ENCODE measurements at places on chromosomes 11 and 22.
A peak's percentile ranks its signal among the peaks of the same experiment; 100 is the strongest.

GRCh38 chr11:77418971-77419597 lies 54.8 kb downstream of the PAK1 start:
- no peak for DNase-seq

GRCh38 chr11:132718711-132719671 lies 813.3 kb downstream of the OPCML start:
- DNase-seq = no peak

GRCh38 chr11:57641011-57641807 lies 8.5 kb downstream of the YPEL4 start:
- no peak for DNase-seq

DNA sequence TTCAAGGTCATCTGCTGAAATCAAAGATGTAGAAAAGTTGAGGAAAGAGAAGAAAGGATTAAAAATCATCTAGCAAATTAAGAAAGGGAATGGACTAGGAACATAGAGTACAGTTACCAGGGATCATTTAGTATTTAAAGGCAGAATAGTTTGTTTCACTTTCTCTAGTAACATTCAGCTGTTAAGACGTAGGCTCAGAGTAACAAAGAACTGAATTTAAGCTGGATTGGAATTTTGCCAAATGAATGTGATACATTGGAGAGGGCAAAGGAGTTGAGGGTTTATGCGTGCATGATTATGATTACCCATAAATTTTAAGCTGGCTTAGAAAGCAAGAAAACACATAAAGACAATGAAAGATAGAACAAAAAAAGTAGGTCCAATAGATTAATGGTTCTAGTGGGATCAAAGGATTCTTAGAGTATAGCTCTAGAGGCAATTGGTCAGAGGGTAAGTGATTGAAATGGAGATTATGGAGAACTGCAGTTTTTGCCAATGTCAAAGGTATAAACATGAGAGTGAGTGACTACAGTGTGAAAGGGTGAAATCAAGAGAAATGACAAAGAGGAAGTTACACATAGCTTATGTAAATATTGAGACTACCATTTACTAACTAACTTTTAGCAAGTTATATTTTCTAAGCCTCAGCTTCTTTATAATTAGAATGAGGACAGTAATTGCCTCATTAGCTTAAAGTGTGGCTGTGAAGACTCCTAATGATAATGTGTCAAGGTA lies 190.0 kb downstream of the GRIA4 start:
- DNase-seq = no peak

DNA sequence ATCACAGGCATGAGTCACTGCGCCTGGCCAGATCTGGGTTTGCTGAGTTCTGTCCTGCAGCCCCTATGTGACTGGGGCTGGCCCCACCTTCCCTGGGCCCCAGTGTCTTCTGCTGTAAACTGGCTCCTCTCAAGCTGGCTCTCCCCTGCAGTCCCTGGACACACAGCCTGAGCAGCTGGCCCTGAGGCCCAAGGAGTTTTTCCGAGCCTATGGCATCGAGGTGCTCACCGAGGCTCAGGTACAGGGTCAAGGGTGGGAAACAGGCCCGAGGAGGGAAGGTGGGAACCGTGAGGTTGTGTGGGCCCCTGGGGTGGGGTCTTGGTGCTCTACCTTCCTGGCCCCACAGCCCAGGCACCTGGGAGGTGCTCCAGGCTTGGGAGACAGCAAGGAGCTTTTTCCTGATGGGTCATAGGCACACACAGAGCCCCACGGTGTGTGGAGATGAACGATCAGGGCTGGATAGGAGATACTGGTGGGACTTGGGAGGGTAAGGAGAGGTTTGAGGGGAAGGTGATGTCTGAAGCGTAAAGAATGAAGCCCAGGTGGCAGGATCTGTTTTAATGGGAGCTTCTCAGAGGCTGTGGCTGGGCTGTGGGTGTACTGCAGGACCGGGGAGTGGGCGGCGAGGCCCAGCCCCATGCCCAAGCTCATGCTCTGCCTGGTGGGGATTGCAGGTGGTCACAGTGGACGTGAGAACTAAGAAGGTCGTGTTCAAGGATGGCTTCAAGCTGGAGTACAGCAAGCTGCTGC lies 6.4 kb upstream of the LZTR1 start:
- no peak for DNase-seq

DNA sequence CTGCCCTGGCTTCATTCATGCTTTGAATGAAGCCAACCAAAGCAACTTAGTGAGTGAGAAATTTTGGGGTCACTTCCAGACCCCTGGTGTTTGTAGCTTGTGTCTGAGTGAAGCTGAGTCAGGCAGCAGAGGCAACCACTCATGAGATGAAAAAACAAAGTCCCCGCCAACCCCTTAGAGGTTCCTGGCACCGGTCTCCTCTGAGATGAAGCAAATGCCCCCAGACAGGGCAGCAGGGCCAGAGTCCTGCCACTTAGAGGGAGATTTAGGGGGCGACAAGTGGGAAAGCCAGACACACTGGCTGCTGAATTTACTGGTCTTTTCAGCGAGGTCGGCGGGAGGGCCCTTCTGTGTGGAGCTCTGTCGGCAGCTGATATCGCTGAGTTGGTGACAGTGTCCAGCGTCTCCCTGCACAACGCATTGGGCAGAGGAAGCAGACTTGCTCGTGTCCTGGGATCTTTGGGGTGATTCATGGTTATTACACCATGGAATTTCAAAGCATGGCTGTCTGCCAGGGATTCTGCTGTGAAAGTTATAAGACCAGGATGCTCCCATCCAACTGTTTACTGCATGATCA lies 482.6 kb downstream of the MIAT start:
- DNase-seq = no peak

GRCh38 chr11:8019314-8020243 lies 32.4 kb downstream of the EIF3F start:
- no peak for DNase-seq

- DNase-seq = no peak
Measured at GRCh38 chr11:73458201-73458600, 82.0 kb downstream of the RELT start.

DNA sequence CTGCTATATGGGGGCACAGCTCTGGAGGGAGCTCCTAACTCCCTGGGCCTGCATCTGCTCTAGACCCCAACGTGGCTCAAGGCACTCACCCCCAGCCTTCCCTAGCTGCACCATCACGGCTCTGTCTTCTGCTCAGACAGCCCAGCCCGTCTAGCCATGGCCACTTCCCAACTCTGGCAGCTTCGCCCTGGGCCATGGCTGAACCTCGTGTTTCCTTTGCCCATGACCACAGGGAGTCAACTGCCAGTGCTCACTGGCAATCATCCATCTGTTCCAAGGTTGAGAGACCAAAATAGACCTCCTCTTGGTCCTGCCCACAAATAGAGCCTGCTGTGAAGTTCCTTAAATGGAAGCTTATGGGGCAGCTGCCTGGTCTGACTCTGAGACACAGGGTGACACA lies 5.4 kb downstream of the LMO1 start:
- no peak for DNase-seq

DNA sequence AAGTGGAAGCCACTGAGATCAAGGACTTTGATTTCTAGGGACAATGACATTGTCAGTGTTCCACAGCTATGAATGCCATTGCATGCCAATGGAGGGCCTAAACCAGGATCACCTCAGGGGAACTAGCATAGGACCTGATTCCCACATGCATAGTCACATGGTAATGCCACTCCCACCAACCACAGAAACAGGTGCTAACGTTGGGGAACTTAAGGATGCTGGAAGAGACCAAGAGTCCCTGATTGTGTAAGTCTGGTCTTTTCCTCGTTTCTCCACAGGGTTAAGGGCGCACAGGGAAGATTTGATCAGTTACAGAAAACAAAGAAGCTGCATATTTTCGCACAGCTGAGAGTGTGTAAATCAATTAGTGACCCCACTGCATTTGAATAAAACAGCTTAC lies 59.4 kb upstream of the CD44 start:
- DNase-seq = no peak

DNA sequence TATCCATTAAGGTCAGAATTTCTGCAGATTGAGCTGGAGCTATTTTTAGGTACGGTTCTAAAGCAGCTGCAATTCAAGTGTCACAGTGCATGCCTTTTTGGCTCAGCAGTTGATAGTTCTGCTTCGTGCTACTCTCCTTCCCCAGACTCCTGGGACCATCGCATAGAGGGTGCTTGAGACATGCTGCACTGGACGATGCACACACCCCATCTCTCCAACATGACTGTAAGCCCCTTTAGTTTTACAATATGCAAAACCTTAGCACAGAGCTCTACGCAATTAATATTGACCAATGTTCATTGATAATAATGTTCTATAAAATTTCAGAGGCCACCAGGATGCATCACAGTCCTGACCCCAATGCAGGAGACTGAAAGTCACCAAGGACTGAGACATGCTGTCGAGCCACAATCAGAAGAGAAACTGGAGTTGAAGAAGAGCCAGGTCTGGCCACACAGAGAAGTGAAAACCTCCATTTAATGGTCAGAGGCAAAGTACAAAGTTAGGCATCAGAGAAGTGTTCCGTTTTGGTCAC lies 120.9 kb upstream of the ZC3H12C start:
- peak; percentile 70 for DNase-seq

GRCh38 chr11:64203421-64204079 lies 3.0 kb upstream of the FERMT3 start:
- DNase-seq = no peak

- DNase-seq = no peak
Measured at GRCh38 chr22:35761037-35761436, 43.4 kb downstream of the APOL5 start.

- DNase-seq = no peak
Measured at GRCh38 chr22:43308836-43309235, 34.3 kb downstream of the SCUBE1 start.

- peak; percentile 80 for DNase-seq
Measured at GRCh38 chr11:64331569-64332371, 8.2 kb upstream of the CCDC88B start.

DNA sequence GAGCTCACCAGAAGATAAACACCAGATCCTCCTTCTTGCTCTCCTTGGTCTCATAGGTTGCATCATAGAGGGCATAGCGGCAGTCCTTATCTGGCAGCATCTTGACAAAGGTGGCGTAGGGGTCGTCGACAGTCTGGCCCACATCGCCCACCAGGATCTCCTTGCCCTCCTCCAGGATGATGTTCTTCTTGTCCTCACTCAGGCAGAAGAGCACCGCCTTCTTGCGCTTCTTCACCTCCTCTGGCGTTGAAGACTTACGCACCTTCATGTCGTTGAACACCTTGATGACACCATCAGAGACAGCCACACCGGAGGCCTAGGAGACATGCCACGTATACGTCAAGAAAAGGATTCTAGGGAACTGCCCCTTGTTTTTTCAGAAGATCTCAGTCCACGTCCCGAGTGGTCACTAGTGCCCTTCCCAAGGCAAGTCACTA lies 2.0 kb downstream of the CFL1 start:
- no peak for DNase-seq

- no peak for DNase-seq
Measured at GRCh38 chr11:61586792-61587430, 6.0 kb upstream of the SYT7 start.

DNA sequence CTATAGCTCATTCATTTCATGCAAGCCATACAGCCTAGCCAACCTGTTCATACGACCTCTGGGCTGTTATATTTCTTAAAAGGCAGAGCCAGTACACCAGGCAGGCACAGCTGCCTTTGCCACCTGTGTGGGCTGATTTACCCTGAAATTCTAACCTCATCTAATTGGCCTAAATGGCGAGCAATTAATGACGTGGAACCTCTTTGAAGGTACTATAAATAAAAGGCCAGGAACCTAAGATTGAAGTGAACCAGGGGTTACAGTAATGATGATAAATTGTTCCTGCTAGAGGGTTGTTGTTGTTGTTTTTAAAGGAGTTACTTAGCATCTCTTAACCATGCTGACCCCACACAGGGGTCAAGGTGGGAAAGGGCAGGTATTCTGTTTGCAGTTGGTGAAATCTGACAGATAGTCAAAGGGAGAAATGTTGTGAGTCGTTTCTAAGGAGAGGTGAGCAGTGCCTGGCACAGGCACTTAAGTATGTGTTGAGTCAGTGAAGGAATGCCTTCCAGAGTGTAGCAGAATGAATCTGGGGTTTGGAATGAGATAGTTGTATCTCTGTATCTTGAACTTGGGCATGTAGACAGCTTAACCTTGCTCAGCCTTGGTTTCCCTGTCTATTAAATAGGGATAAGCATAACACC lies 213.5 kb upstream of the NAV2 start:
- DNase-seq = no peak

DNA sequence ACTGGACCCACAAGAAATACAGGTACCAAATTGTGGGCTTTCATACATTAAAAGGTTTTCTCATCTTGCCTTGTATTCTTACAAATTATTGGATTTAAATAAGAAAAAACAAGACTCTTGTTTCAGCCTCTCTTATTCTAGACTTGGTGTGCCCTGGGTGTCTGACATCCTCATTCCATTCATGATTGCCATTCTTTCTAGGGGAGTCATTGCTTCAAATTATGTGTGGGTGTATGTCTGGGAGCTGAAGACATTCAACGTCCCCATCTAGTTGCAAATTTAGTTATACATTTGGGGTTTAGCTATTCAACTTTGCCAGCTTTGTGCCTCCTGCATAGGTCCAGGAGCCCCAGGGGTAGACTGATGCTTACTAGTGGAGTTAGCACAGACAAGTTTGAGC lies 18.1 kb downstream of the MAML2 start:
- DNase-seq = no peak

- no peak for DNase-seq
Measured at GRCh38 chr11:11669233-11669846, 47.5 kb upstream of the GALNT18 start.

DNA sequence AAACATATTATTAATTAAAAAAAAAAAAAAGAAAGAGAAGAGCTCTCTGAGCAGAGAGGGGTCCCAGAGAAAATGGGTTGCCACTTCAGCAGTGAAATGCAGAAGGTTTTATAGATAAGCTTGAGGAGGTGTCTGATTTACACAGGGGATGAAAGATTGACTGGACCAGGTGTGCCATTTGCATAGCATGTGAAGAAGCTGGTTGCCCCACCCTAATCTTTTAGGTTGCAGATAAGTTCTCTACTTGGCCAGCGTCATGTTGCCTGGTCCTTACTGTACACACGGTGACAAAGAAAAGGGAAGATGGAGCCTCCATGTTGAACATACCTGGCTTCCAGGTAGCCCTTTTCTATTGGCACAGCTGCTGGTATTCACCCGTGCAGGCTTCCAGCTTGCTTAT lies 41.4 kb downstream of the MS4A2 start:
- DNase-seq = no peak

- DNase-seq = peak; percentile 35
Measured at GRCh38 chr11:19410032-19410431, 169.3 kb upstream of the E2F8 start.

DNA sequence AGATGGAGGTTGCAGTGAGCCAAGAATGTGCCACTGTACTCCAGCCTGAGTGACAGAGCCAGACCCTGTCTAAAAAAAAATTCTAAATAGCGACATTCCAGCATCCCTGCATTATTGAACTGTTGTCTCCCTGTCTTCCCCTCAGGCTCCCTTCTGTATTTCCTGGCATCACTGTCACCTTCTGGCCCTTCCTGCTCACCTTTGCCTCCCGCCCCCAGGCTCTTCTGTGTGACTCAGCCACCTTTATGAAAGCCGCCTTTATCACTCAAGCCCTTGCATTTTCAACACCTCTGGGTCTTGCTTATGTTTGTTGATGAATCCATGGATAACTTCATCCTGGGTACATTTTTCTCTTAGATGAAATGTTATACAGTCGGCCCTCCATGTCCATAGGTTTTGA lies 21.1 kb downstream of the UBASH3B start:
- DNase-seq = no peak

GRCh38 chr22:44668886-44669521 lies 33.0 kb upstream of the PRR5 start:
- no peak for DNase-seq

GRCh38 chr11:108654994-108655631 lies 9.8 kb upstream of the DDX10 start:
- no peak for DNase-seq

Measured in GM12878 (cell line).